Glomerular endothelial cell (primary cell): ENCODE measurements at places on chromosomes 12 and 14.

GRCh38 chr14:33184587-33184986, 245.9 kb downstream of the NPAS3 start:
- DNase-seq: no peak

GRCh38 chr12:121297435-121297991, 1.0 kb upstream of the CAMKK2 start:
- no peak for DNase-seq

DNA sequence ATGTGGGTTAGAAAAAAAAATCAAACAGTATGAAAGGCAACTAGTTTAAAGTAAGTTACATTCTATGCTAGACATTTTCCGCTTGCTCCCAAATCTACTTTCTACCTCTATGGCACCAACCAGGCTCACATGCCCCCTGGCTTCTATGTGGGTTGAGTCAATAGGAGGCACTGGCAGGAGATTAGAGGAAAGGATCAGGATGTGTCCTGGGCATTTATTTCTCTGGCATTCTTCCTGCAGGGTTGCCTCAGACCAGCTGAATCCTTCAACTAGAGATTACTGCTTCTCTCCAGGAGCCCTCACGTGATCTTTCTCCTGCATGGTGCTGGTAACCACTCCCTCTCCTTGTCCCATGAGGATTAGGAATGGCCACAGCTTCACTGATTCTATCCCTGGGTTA, 14.9 kb upstream of the CCDC60 start:
- DNase-seq: no peak

GRCh38 chr14:71666571-71667145, 265.6 kb upstream of the RGS6 start:
- no peak for DNase-seq

DNA sequence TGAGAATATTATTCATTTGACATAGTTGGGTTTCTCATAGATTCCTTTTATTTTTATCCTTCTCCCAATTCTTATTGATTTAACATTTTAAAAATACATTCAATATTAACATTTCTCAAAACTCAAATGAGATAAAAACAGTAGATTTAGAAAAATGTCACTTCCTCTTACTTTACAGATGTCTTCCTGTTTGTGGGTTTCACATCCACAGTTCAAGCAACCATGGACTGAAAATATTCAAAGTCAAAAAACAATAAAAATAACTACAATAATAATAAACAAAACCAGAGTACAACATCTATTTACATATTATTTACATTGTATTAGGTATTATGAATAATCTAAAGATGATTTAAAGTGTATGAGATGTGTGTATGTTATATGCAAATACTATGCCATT, 111.3 kb upstream of the SLC16A7 start:
- DNase-seq: no peak

- no peak for DNase-seq
Measured at GRCh38 chr12:116542345-116542956, 16.7 kb upstream of the MAP1LC3B2 start.

GRCh38 chr14:75906680-75907280, 75.0 kb downstream of the TGFB3 start:
- peak; percentile 31 for DNase-seq

DNA sequence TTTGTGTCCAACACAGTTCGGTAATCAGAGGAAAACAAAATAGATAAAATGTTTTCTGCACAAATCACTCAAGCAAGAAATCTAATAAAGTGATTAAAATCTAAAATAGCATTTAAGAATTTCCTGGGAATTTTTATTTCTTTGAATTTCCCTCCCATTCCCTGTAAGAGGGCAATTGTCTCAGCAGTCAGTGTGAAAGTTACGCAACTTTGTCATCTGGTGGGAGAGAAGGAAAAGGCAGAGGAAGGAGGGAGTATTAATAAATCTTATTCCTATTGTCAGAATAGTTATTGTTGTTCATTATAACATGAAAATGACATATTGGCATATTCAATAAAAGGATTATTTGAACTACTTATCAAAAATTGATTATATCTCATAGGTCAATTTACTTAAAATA, 464.9 kb downstream of the PRKD1 start:
- no peak for DNase-seq

GRCh38 chr14:100665511-100666032, 61.1 kb upstream of the DLK1 start:
- no peak for DNase-seq

DNA sequence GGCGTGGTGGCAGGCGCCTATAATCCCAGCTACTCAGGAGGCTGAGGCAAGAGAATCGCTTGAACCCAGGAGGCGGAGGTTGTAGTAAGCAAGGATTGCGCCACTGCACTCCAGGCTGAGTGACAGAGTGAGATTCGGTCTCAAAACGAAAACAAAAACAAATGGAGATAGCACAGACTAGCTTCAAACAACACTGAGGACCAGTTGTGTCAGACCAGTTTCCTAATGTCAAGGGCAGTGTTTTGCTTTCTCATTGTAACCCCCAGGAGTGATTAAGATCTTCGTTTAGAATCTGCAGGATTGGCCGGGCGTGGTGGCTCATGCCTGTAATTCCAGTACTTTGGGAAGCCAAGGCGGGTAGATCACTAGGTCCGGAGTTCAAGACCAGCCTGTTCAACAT, 18.5 kb downstream of the RPGRIP1 start:
- DNase-seq: no peak

GRCh38 chr12:121114806-121115205, 17.9 kb upstream of the P2RX7 start:
- no peak for DNase-seq

DNA sequence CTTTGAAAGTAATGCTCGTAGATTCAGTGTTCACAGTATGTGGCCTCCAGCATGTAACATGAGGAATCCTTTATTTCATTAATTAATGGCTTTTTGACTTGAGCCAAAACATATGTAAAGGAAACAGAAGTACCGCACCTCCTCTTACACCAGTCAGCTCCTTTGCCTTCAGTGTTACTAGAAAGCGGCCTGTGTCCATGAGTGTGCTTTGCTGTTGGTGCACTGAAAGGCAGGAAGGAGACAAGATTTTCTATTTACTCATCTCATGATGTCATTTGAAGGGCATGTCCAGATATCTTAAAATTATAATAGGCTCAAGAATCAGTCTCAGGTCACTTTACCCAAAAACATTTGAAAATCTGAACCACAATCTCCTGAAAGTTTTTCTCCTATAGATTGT, 9.9 kb upstream of the CCT2 start:
- DNase-seq: no peak

DNA sequence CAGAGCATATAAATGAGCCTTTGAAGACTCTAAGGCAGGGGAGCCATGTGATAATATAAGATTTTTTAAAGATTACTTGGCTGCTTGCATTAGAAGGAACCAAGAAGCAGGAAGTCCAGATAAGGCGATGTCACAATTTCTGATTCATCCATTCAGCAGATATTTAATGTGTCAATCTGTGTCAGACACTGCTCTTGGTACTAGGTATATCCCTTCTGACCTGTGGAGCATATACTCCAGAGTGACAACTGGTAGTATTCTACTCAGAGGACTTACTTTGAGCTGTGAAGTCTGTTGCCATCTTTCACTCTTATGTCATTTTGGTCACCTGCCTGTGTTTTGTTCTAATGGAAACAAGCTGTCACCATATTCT, 10.7 kb downstream of the EID3 start:
- no peak for DNase-seq

DNA sequence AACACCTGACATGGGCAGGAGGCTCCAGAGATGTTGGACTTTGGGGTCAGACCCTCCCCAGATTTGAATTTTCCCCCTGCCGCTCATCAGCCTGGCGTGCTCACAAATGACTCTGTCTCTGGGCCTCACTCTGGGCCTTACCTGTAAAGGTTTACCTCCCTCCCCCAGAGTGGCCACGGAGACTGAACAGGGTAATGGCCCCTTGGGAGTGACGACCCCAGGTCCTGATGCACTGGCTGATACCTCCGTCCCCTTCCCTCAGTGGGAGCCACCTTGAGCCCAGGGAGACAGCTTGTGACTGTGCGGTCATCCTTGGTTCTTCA, 7.0 kb downstream of the SLC25A29 start:
- no peak for DNase-seq

- DNase-seq: no peak
Measured at GRCh38 chr12:98221243-98221808, 294.1 kb upstream of the TMPO start.

DNA sequence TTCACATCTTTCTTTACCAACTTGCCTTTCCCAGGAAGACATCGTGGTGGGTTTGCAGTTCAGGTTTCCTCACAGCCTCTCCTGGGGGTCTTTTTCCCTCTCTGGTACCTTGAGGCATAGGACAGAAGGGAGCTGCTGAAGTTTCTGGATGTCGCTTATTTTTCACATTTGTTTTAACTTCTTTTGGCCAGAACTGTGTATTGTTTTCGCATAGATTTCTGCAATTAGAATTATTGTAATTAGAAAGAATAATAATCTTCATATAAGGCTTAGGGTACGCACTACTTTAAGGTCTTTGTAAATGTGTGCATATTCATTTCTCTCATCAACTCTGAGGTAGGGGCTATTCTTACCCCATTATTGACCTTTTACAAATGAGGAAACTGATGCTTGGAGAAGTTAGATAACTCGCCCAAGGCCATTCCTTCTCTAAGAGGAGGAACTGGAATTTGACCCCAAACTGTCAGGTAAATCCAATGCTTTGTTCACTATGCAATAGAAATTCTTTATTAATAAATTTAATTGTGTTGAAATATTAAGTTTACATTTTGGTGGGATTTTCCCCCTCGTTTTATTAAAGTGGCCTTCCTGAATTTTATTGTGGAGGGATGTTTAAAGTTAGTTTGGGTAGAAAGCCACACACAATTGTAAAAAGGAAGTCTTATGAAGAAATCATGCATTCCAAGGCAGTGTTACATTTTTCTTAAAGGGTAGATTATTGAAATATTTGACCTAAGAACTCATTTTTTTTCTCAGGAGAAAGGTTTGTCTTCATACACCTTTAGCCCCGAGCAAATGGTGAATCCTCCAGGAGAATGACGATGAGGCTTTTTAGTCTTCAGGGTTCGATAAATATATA, 12.1 kb upstream of the SLC38A2 start:
- no peak for DNase-seq

- no peak for DNase-seq
Measured at GRCh38 chr14:86196471-86196870, 666.5 kb downstream of the FLRT2 start.

DNA sequence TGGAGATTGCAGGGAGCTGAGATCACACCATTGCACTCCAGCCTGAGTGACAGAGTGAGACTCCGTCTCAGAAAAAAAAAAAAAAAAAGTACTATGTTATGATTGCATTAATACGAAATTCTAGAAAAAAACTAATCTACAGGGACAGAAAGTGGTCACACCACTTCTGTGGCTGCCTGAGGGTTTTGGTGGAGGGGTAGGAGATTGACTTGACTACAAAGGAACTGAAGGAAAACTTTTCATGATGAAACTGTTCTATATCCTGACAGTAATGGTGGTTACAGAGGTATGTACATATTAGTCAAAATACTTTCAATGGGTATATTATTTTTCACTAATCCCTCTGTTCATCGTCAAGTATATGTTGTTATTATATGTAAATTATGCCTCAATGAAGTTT, 42.1 kb downstream of the FOXN3 start:
- no peak for DNase-seq

DNA sequence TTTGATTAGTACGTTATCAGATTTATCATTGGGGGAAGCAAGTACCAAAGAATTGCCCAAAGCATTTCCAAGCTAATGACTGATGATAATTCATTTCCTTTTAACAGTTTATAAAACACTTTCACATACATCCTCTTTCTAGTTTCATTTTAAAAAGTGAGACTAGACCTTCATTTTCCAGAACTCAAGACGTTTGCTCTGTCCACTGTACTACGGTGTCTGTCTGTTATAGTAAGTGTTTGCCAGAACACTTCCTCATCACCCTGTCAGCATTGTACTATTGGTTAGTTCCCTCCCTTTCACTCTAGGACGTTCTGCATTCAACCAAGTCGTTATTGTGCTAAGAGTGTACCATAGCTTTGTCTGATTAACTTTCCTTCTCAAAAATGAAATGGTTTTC, 81.7 kb upstream of the TMEM263 start:
- no peak for DNase-seq

DNA sequence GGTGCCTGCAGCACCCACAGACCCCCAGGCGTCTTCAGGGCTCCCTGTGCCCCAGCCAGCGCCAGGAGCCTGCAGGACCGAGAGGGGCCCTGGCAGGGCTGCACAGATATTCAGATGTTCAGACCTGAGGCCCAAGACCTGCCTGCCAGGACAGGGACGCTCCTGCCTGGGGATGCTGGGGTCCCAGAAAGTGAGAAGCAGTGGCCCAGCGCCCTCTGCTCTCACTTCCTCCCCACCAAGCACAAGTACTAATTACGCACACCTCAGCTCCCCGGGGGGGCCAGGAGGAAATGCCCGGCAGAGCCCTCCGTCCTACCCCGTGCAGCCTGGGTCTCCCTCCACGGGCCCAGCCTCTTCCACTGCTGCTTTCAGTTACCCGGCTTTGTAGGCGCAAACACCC, 28.8 kb upstream of the INF2 start:
- no peak for DNase-seq

- no peak for DNase-seq
Measured at GRCh38 chr12:77323788-77324415, 258.5 kb upstream of the E2F7 start.

- no peak for DNase-seq
Measured at GRCh38 chr12:10365696-10366405, 24.0 kb downstream of the KLRK1 start.

GRCh38 chr12:32761716-32762115, 6.0 kb upstream of the YARS2 start:
- no peak for DNase-seq

GRCh38 chr12:6178981-6179761, 21.0 kb upstream of the CD9 start:
- no peak for DNase-seq
